Astrocyte (in vitro differentiated cells and primary cell): ENCODE measurements at places on chromosomes 5 and 9.

DNA sequence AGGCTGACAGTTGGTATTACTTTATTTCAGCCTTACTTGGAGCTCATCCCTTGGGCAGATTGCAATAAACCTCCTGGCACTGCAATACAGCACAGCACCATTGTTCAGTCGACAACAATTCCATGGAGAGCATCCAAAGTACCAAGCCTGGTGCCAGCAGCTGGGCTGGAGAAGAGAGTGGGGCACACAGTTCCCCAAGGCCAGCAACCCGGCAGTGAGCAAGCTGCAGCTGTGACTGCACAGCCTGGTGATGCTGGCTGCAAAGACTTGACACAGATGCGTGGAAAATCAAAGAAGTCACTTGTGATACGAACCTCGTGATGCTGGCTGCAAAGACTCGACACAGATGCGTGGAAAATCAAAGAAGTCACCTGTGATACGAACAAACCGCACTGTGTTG is 125.4 kb downstream of the ATPSCKMT start:
- H3K4me1 ChIP-seq: no peaks in the 10 kb centered on the region
- no peak overlapping the region for H3K4me3 ChIP-seq
- no peak for DNase-seq
- no peak overlapping the region for H3K27ac ChIP-seq
- H3K36me3 ChIP-seq: no peaks in the 10 kb centered on the region
- no peaks in the 10 kb centered on the region for H3K27me3 ChIP-seq

DNA sequence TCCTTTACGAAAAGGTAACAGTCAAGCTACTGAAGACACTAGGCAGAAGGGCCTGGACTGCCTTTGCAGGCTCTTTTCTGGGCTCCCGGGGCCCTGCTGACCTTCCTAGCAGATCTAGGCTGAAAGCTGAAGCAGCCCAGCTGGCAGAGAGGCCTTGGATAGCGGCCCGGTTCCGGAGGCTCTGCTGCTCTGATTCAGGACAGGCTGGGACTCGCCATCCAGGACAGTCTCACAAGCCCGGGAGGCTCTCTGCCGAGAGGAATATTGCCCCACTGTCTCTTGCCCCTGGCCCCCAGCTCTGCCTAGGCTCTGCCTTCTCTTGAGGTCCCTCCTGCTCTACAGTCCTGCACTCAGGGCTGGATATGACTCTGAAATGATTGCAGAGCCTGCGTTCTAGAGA is 67.8 kb downstream of the PSD2 start:
- H3K4me3 ChIP-seq: no peak overlapping the region
- no peaks in the 10 kb centered on the region for H3K4me1 ChIP-seq
- no peak for DNase-seq
- peaks cover 20% of the 10 kb centered on the region for H3K27me3 ChIP-seq
- no peaks in the 10 kb centered on the region for H3K36me3 ChIP-seq
- H3K27ac ChIP-seq: no peak overlapping the region

- H3K27me3 ChIP-seq: no peaks in the 10 kb centered on the region
- no peak overlapping the region for H3K4me3 ChIP-seq
- DNase-seq: peak; percentile 39
- H3K36me3 ChIP-seq: no peaks in the 10 kb centered on the region
- H3K27ac ChIP-seq: no peak overlapping the region
These were observed 245.8 kb downstream of the TLE4 start for GRCh38 chr9:79817438-79818004.

- H3K27me3 ChIP-seq: no peaks in the 10 kb centered on the region
- DNase-seq: peak; percentile 1
- no peak overlapping the region for H3K4me3 ChIP-seq
- no peaks in the 10 kb centered on the region for H3K4me1 ChIP-seq
These were observed 66.1 kb downstream of the HAPLN1 start for GRCh38 chr5:83654427-83654994.

DNA sequence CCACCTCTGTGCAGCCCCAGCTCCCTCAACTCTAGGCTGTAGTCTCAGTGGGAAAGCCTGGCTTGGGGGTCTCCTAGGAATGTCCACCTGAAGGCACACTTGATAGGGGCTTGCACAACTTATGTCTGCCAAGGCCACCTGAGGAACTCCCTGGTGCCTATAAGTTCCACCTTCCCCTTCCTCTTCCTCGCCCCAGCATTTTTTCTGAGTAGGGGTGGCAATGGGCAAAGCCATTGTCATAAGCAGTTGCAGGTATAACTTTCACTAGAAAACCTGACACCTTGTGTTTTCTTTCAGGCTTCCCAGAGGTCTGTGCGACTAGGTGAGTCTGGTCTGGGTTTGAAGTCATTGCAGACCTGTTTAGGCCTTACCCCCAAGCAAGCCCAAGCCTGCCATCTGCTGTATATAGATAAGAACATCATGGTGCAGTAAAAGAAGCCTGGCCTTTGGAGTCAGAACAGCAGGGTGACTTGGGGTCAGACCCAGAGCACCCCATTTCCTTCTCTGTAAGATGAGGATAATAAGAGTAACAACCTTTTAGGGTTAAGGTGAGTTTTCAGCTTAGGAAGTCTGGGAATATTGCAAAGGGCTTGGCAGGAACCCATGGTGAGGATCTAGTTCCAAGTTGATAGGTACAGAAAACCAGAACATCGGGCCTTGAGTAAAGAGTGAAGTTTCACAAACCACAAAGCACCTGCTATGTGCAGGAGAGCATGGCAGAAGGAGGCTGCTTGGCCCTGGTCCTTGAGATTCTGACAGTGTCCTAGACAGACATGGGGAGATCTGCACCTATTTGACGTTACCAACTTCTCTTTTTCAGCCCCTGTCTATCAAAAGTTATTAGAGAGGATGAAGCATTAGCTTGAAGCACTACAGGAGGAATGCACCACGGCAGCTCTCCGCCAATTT is 33.8 kb downstream of the TGFBI start:
- peaks cover 74% of the 10 kb centered on the region for H3K36me3 ChIP-seq
- no peak overlapping the region for H3K4me3 ChIP-seq
- H3K27ac ChIP-seq: no peak overlapping the region
- no peaks in the 10 kb centered on the region for H3K27me3 ChIP-seq

- H3K4me3 ChIP-seq: no peak overlapping the region
- DNase-seq: peak; percentile 22
These were observed 232.1 kb downstream of the MAN2A1 start for GRCh38 chr5:109921735-109922380.

DNA sequence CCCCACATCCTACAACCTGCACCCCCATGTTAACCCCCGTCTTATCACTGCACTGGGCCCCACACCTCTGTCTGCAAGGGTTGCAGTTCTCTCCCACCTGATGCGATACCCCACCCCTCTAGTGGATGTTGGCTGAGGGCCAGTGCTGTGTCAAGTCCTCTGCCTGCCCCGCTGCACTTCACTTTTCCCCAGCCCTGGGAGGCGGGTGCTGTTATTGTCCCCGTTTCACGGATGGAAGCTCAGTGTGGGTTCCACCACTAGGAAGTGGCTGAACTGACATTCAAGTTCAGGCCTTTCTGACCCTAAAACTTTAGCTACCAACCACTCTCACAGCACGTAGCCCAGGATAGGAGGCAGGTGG is 3.5 kb downstream of the SNCB start:
- H3K27ac ChIP-seq: no peak overlapping the region
- H3K4me1 ChIP-seq: peaks cover 10% of the 10 kb centered on the region
- H3K27me3 ChIP-seq: peaks cover 40% of the 10 kb centered on the region
- H3K36me3 ChIP-seq: no peaks in the 10 kb centered on the region
- no peak for DNase-seq
- H3K4me3 ChIP-seq: no peak overlapping the region

GRCh38 chr9:97632248-97632984 is 752 bp downstream of the TSTD2 start:
- peaks cover 15% of the 10 kb centered on the region for H3K4me1 ChIP-seq
- peak overlapping the region; percentile 99 for H3K27ac ChIP-seq
- DNase-seq: peak; percentile 80

- H3K36me3 ChIP-seq: no peaks in the 10 kb centered on the region
- no peaks in the 10 kb centered on the region for H3K4me1 ChIP-seq
These were observed 376.7 kb upstream of the RORB start for GRCh38 chr9:74120470-74120869.

GRCh38 chr5:169711551-169712225 is 74.6 kb downstream of the DOCK2 start:
- no peaks in the 10 kb centered on the region for H3K36me3 ChIP-seq
- H3K27me3 ChIP-seq: no peaks in the 10 kb centered on the region
- no peak overlapping the region for H3K27ac ChIP-seq
- peaks cover 20% of the 10 kb centered on the region for H3K4me1 ChIP-seq

DNA sequence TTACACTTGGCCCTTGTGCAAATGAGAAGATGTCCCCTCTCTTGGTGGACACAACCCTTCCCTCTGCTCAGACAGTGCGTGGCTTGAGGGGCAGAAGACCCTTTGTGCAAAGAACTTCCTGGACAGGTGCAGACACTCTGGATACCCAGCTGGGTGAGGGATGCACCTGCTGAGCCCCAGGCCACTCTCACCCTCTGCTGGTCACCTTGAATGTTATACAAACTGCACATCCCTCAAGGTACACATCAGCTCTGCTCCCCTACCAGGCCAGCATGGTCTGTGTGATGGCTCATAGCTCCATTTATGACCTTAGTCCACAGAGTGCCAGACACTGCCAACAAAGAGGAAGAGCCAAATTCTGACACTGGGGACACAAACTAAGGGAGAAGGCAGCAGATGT is 3.1 kb upstream of the DIRAS2 start:
- H3K27me3 ChIP-seq: peaks cover 17% of the 10 kb centered on the region
- DNase-seq: no peak
- no peaks in the 10 kb centered on the region for H3K36me3 ChIP-seq
- H3K27ac ChIP-seq: no peak overlapping the region

- no peaks in the 10 kb centered on the region for H3K27me3 ChIP-seq
- no peak for DNase-seq
- no peak overlapping the region for H3K27ac ChIP-seq
- H3K4me3 ChIP-seq: no peak overlapping the region
- H3K36me3 ChIP-seq: no peaks in the 10 kb centered on the region
These were observed 367.1 kb downstream of the MED10 start for GRCh38 chr5:6011199-6011598.

DNA sequence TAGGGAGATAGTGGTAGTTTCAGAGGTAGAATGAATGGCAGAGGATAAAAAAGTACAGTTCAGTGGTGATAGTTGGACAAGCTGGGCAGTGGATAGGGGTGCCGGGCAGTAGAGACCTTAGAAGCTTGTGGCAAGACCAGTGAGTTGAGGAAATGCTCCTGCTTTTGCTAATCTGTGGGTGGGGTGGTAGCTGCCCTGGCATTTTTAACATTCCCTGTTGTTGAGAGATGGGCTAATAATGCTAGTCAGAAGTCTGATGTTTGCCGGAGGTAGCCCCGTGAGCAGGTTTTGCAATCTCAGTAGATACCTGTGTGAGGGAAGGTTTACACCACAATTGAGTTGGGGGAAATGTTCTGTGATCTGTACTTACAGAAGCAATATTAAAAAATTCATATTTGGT is 91.1 kb downstream of the TRIO start:
- no peak overlapping the region for H3K4me3 ChIP-seq
- DNase-seq: peak; percentile 76
- H3K4me1 ChIP-seq: peaks cover 41% of the 10 kb centered on the region
- peaks cover under 1% of the 10 kb centered on the region for H3K36me3 ChIP-seq
- H3K27ac ChIP-seq: peak overlapping the region; percentile 39
- no peaks in the 10 kb centered on the region for H3K27me3 ChIP-seq

DNA sequence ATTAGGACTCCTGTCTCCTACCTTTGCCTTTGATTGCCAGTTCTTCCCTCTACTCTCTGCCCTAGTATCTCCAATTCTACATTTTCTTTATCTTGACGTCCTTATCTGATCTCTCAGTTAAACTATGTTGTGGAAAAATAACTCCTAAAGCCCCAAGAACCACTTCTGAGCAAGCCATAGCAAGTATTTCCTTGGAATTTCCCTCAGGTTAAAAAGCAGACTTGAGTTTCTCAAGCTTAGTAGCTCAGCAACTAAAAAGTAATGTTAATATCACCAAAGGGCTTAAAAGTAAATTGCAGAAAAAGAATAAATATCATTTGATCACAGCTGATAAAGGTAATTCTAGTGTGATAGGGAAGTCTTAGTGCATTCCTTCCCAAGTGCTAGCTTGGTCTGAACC is 13.2 kb upstream of the HSPB3 start:
- H3K4me1 ChIP-seq: no peaks in the 10 kb centered on the region
- H3K27me3 ChIP-seq: peaks cover 10% of the 10 kb centered on the region
- no peaks in the 10 kb centered on the region for H3K36me3 ChIP-seq
- H3K4me3 ChIP-seq: no peak overlapping the region

DNA sequence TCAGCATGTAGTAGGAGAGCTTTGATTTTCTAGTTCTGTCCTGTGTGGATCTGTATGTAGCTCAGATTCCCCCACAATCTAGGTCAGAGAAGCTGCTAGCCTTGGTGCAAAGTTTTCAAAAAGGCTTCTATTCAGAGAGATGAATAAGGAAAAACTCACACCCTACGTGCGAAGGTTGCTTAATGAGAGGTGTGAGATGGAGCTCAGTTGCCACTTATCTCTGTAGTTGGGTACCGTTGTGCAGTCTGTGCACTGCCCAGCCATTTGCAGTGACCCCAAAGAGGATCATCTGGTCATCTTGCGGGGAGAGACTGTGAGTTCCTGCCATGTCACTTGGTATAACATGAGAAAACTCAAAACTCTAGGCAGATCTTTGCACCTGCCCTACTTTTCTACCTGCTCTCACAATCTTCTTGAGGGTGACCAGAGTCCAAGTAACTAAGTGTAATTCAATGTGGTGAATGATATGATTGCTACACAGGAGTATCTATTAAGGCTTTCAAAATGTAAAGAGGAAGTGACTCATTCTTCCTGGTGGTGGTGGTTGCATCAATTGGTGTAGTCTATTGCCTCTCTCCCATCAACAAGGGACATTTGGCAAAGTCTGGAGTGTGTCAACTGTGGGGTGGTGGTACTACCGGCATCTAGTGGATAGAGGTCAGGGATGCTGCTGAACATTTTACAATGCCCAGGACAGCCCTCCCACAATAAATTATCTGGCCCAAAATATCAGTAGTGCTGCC is 65.2 kb downstream of the TMC1 start:
- H3K36me3 ChIP-seq: no peaks in the 10 kb centered on the region
- H3K27ac ChIP-seq: no peak overlapping the region
- H3K27me3 ChIP-seq: no peaks in the 10 kb centered on the region
- H3K4me1 ChIP-seq: peaks cover 8% of the 10 kb centered on the region
- no peak overlapping the region for H3K4me3 ChIP-seq

DNA sequence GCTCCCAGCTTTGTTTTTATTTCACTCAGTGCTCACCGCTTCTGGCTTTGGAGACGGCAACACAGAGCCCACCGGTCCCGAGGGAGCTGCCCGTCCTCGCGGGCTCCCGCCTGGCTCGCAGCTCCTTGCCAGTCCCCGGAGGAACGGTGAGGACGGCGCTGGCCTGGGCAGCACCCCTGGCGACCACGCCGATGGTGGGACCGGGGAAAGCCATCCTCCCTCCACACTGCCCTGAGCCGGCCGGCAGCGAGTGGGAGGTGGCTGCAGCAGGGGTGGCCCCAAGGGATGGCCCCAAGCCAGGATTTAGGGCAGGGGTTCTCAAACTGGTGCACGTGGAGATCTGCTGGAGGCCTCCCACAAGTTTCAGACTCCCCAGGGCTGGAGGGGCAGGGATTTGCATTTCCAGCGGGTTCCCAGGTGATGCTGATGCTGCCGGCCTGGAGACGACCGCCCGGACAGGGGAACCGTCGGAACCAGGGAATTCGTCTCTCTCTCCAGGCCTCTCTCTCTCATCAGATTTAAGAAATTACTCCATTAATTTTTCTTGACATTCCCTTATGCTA is 293.2 kb upstream of the IRX4 start:
- H3K27ac ChIP-seq: no peak overlapping the region
- H3K36me3 ChIP-seq: no peaks in the 10 kb centered on the region
- H3K4me1 ChIP-seq: no peaks in the 10 kb centered on the region
- peaks cover 2% of the 10 kb centered on the region for H3K27me3 ChIP-seq
- DNase-seq: no peak

- peaks cover 29% of the 10 kb centered on the region for H3K4me1 ChIP-seq
- no peak overlapping the region for H3K4me3 ChIP-seq
- H3K36me3 ChIP-seq: no peaks in the 10 kb centered on the region
- peak; percentile 84 for DNase-seq
- H3K27me3 ChIP-seq: no peaks in the 10 kb centered on the region
These were observed 93.7 kb downstream of the NDFIP1 start for GRCh38 chr5:142202282-142202681.
